ENCODE measurements at places on chromosomes 2 and 18. TPM values are rescaled to one million over a fixed set of nuclear protein-coding genes. Genes with fewer than 3 reads are reported as not detected.

The ABCG5 gene
- total RNA-seq: not detected

The TTL gene
- total RNA-seq: 53.5 TPM

The C2orf76 gene
- total RNA-seq: 8.6 TPM

The CD207 gene
- not detected for total RNA-seq

The SCYGR4 gene
- not detected for total RNA-seq

The TMEM200C gene
- 0.04 TPM for total RNA-seq

The HNMT gene
- 3.1 TPM for total RNA-seq

The TUBA4B gene
- not detected for total RNA-seq

The NTSR2 gene
- not detected for total RNA-seq

The PARD3B gene
- total RNA-seq: 3.0 TPM

The MPV17 gene
- 66.8 TPM for total RNA-seq

The AGXT gene
- 0.18 TPM for total RNA-seq
